ENCODE measurements at places on chromosomes 12 and 14. TPM values are rescaled to one million over a fixed set of nuclear protein-coding genes. Genes with fewer than 3 reads are reported as not detected.
A peak's percentile ranks its signal among the peaks of the same experiment; 100 is the strongest.

GRCh38 chr14:31963587-31963986, 113.5 kb upstream of the ARHGAP5 start:
- no peak for DNase-seq

DNA sequence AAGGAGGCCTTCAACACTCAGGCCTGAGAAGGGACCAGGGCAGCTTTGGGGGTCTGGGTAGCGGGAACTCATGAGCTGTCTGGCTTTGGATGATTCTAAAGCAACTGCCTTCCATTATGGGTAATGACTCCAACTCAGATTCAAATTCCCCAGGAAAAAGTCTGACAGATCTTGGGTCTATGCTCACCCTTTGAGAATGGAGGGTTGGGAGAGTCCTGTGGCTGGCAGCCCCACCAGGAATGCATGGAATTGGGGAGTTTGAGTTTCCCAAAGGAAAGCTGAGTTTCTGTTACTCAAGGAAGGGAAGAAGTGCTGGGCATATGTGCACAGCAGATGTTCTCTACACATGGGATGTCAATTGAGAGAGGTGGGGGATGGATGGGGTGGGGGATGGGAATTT, 22.4 kb upstream of the LTBP2 start:
- DNase-seq = peak; percentile 44

TMPRSS12 gene
- not detected for total RNA-seq

PPM1H gene
- 7.1 TPM for total RNA-seq
